ENCODE measurements at places on chromosomes 6 and 20.

DNA sequence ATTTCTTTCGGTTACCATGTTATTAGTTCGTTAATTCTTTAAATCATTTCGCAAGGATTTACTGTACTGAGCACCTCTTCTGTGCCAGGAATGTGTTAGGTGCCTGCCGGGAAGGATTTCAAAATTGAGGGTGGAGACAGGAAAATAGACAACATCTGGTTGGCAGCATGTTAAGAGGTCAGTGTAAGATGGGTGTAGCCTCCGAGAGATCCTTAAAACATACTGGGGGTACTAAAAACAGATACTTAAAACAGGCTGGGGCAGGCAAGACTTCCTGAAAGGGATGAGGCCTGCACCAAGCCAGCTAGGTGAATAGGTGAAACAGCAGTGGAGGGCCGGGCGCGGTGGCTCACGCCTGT is 178.0 kb upstream of the SGK1 start:
- DNase-seq: no peak

DNA sequence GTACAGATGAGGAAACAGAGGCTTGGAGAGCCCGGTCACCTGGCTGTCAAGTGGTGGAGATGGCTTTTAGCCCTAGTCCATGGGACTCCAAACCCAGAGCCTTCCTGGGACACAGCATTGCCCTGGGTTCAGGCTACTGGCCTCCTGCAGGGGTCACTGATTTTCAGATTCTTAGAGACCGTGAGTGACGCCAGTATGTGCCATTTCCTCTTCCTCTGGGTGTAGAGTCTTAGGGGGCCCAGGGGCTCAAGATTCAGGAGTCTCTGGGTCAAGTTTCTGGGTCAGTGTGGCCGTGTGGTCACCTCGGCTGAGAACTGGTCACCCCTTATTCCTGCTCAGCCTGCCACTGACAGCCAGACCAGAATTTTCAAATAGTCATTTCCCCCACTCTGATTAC is 574 bp downstream of the ARHGAP40 start:
- no peak for DNase-seq

DNA sequence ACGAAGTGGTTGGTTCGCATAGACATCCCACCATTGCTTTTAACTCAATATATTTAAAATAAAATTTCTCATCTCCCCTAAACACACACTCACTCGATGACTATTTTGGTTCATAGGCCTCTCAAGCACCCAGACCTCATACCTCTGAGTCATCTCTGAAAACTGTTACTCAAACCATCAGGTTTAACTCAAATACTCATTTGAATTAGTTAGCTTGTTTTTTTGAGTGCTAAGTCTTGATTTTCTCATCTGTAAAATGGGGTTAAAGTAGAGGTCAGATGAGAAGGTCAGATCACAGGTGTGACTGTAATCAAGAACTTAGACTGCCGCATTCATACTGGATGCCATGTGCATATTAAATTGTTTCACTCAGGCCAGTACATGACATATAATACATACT is 243.9 kb upstream of the TENT5A start:
- DNase-seq: no peak

- no peak for DNase-seq
Measured at GRCh38 chr20:31497838-31498540, 16.3 kb upstream of the HM13 start.

DNA sequence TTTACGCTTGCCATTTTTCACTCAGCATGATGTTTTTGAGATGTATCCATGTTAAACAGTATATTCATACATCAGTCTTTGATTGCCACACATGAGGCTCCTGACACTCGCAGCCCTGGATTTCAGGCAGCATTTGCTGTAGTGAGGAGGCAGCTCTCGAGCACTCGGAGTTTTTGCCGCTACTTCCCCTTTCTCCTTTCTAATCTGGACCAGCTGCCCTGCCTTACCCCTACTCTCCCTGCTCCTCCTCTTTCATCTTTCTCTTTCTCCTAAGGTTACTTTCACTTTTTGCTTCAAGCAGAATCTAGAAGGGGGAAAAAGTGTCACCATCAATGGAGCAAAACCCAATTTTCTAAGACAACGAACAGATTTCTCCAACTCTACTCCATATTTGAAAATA is 5.9 kb upstream of the CST3 start:
- DNase-seq: no peak

- DNase-seq: no peak
Measured at GRCh38 chr6:161498359-161498758, 224.5 kb upstream of the AGPAT4 start.

Measured in activated T-cell treated with anti-CD3 and anti-CD28 coated beads, Interleukin-2, amount 50 U/mL, for 48 hours (primary cell).